ENCODE measurements at places on chromosomes 2 and 18.
A peak's percentile ranks its signal among the peaks of the same experiment; 100 is the strongest.

GRCh38 chr2:241225983-241226382, 37.5 kb downstream of the ANO7 start:
- DNase-seq: no peak

DNA sequence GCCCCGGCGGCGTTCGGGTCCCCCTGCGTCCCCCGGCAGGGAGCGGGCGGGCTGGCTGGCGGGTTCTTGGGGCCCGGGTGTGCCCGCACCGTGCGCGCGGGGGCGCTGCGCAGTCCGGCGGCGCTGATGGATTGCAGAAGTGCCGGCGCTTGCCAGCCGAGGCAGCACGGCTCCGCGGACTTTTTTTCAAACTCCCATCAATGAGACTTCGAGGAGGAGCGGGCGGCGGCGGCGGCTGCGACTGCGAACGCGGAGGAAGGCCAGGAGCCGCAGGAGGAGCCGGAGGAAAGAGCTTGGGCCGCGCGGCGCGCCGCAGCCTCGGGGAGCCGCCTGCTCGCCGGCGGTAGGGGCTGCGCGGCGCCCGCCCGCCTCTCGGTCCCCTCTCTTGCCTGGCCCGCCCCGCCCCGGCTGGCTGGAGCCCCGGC, at the start of gene GLI2:
TSS of gene GLI2 (plus strand) at position 123 of the 425 bp plus-strand sequence. CDS start 61,453 bp downstream, outside the sequence.
- peak; percentile 96 for DNase-seq

DNA sequence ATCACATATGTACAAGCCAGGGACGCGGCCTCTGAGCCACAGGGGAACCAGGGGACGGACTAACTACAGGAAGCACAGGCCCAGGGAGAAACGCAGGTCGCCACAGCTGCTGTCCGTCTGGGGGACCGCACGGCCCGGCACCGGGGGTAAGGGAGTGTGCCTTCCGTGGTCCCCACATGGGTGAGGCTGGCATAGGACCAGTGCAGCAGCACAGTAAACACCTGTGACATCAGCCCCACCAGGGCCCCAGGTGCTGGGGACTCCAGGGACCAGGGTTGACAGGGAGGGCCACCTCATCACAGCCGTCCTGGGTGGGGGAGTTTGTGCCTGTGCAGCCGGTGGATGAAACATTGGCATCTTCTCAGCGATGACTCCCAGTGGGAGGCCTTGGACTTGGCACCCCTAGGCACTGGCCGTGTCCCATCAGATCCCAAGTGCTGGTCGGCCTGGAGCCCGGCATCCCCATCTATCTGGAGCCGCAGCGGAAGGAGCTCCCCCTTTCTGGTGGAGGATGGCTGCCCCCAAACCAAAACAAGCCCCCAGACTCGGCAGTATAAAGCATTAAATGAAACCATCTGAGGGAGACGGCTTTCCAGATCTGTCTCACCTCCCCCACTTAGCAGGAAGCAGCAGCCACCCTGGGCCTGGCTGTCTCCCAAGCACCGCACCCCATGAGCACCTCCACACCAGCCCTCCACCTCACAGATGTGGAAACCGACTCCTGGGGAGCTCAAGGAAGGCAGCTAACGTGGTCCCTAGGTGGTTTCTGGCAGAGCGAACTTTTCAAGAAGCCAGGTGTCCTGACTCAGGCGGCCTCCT, 22.5 kb downstream of the AQP12A start:
- DNase-seq: no peak

- DNase-seq: no peak
Measured at GRCh38 chr2:128446049-128446873, 127.6 kb upstream of the HS6ST1 start.

DNA sequence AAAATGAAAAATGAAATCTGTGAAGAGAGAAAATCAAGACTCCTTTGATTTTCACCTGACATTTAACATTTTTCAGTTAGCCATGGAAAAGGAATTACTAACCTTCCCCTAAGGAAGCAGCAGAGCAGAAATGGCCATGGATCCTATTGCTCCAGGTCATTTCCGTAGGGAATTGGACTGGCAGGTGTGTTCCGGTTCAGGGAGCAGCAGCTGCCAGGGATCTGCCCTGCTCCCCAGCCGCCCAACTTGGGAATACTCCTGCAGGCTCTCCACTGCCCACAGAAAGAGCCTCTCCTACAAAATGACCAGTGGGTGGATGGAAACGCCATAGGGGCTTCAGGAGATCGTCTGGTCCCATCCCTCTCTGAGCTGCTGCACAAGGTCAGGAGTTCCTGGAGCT, 86.0 kb upstream of the MAPK4 start:
- no peak for DNase-seq

DNA sequence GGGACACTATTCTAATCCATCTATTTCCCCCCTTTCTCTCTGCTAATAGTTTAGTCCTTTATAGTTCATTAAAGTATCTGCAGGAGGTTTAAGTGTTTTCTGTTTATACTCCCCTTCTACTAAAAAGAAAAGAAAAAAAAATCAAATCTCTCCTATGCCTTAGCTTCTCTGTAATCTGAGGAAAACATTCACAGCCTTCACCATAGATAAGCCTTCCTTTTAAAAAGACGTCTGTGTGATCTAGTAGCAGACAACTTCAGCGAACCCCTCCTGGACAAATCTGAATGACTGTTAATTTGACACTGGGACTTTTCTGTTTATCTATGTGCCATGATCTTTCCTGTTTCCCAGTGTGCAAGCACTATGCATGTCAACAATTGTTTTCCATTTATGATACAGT, 70.4 kb upstream of the CDH19 start:
- no peak for DNase-seq

GRCh38 chr2:203949228-203949627, 12.7 kb downstream of the ICOS start:
- DNase-seq: peak; percentile 18

DNA sequence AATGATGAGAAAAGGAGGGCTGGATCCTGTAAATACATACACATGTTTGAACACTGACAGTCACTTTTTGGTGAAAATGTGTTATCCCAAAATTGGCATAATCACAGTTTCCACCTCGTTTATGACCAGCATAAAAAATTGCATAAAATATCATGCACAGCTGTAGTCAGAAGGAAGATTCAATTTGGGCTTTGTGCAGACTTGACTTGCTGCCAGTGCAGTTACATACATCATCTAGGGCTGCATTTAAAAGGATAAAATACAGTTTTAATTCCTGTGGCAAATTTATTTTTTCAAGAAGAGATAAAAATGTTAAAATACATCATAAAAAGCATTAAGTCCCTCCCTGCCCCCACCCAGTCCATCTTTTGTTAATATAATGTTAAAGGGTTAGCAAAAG, 103.8 kb downstream of the VWC2L start:
- no peak for DNase-seq

DNA sequence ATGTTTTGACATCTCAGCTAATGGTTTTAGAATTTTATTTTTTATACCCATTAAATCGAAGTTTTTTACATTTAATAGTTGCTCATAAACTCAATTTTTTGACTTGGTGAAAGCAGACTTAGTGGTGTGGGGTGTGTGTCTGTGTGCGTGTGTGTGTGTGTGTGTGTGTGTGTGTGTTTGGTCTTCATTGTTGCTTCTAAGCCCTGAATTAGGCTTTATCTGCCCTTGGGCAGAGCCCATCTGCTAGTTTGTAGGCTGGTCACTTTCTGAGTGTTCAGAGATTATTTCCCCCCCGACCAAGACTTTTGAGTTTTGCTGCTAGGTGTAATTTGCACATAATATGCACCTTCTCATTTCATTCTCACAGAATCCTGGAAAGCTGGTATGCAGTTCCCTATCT, 14.3 kb downstream of the PAX3 start:
- no peak for DNase-seq

Measured in astrocyte of the hippocampus (primary cell).